ENCODE measurements at places on chromosomes 6 and 20.

- H3K27ac ChIP-seq, result no peak overlapping the region
- DNase-seq, result no peak
- peaks cover 48% of the 10 kb centered on the region for H3K36me3 ChIP-seq
- no peaks in the 10 kb centered on the region for H3K27me3 ChIP-seq
- H3K4me3 ChIP-seq, result no peak overlapping the region
Measured at GRCh38 chr6:57109880-57110279, 19.9 kb downstream of the ZNF451 start.

- H3K27ac ChIP-seq, result no peak overlapping the region
- H3K4me1 ChIP-seq, result peaks cover 1% of the 10 kb centered on the region
- peaks cover 10% of the 10 kb centered on the region for H3K27me3 ChIP-seq
Measured at GRCh38 chr6:148563066-148563465, 183.8 kb upstream of the UST start.

DNA sequence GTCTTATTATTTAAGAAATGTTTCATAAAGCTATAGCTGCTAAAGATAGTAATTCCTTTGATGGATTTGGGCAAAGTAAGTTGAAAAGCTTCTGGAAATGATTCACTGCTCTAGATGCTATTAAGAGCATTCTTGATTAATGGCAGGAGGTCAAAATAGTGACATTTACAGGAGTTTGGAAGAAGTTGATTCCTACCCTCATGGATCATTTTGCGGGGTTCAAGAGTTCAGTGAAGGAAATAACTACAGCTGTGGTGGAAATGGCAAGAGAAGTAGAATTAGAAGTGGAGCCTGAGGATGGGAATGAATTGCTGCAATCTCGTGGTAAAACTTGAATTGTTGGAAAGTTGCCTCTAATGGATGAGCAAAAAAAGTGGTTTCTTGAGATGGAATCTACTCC is 316.1 kb downstream of the UTRN start:
- no peak overlapping the region for H3K4me3 ChIP-seq
- DNase-seq, result no peak
- H3K27ac ChIP-seq, result no peak overlapping the region
- H3K36me3 ChIP-seq, result peaks cover 24% of the 10 kb centered on the region
- no peaks in the 10 kb centered on the region for H3K27me3 ChIP-seq
- H3K4me1 ChIP-seq, result peaks cover 20% of the 10 kb centered on the region

DNA sequence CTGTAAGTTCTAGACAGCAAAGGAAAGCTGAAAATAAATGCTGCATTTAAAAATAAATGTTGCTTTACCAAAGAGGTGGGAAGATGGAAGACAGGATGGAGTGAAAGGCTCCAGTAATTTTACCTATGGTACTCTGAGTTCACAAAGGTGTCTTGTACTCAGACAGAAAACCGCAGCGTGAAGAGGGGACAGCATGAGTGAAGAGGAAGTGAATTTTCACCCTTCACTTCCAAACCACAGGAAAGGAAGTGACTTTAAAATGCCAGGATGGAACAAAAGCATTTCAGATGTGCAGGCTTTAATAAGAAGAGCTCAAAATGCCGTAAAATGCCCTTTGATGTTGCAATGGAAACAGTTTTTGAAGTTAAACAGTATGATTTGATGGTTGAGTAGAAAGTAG is 91.2 kb upstream of the TINAG start:
- H3K36me3 ChIP-seq, result no peaks in the 10 kb centered on the region
- no peak for DNase-seq
- H3K27ac ChIP-seq, result no peak overlapping the region

GRCh38 chr6:118391086-118391485 is 157.0 kb upstream of the PLN start:
- peaks cover 4% of the 10 kb centered on the region for H3K4me1 ChIP-seq
- H3K27ac ChIP-seq, result no peak overlapping the region
- DNase-seq, result no peak
- H3K36me3 ChIP-seq, result peaks cover 20% of the 10 kb centered on the region
- H3K27me3 ChIP-seq, result no peaks in the 10 kb centered on the region

- H3K27me3 ChIP-seq, result no peaks in the 10 kb centered on the region
- H3K4me1 ChIP-seq, result no peaks in the 10 kb centered on the region
- H3K27ac ChIP-seq, result no peak overlapping the region
- no peak overlapping the region for H3K4me3 ChIP-seq
- H3K36me3 ChIP-seq, result peaks cover 49% of the 10 kb centered on the region
Measured at GRCh38 chr6:49430866-49431265, 32.2 kb downstream of the MMUT start.

DNA sequence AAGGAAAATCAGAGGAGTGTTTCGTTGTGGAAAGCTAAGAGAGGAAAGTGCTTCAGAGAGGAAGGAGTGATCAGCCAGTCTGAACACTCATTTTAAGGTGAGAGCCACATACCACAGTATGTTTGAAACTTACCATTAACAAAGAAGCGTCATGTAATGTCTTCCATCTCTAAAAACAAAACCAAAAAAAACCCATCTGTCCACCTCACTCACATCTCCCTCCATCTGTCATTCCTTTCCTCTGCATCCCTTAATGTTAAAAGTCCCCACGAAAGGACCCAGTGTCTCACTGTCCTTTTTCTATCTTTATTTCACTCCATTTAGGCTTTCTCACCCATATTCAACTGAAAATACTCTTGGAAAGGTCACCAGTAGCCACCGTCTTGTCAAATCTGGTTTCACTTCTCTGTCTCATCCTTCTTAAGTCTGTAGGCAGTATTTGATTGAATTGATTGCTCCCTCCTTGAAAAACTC is 59.4 kb upstream of the GNRH2 start:
- no peaks in the 10 kb centered on the region for H3K27me3 ChIP-seq
- H3K4me1 ChIP-seq, result peaks cover 11% of the 10 kb centered on the region
- H3K27ac ChIP-seq, result no peak overlapping the region
- no peaks in the 10 kb centered on the region for H3K36me3 ChIP-seq

DNA sequence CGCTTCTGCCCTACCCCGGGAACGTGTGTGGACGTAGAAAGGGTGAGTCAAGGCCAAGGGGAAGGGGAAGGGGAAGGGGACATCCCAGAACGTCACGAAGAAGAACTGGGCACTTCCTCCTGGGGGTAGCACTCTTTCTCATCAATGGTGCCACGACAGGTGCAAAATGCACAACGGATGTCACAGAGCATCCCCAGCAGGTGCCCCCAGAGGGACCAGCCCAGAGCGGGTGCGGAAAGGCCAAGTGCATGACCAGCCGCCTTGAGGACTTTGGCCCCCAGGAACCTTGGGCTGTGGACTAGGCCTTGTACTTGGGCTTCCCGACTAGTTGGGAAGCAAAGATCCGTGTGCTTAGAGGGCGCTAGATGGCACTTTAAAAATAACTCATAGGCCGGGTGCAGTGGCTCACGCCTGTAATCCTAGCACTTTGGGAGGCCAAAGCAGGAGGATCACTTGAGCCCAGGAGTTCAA is 12.1 kb upstream of the SRC start:
- H3K36me3 ChIP-seq, result no peaks in the 10 kb centered on the region
- no peaks in the 10 kb centered on the region for H3K27me3 ChIP-seq
- peaks cover 15% of the 10 kb centered on the region for H3K4me1 ChIP-seq
- no peak overlapping the region for H3K27ac ChIP-seq

DNA sequence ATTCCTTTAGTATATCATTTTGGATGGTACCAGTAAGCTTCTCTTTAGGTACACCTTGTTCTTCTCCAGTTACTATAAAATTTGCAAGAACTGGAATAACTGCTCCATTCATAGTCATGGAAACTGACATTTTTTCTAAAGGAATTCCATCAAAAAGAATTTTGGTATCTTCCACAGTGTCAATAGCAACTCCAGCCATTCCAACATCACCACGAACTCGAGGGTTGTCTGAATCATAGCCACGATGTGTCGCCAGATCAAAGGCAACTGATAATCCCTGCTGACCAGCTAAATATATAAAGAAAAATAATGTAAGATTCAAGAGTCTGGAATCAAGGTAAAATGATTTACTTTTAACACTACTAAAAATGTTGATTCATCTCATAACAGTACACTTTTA is 5.3 kb downstream of the MMUT start:
- no peak for DNase-seq
- no peaks in the 10 kb centered on the region for H3K27me3 ChIP-seq
- no peak overlapping the region for H3K27ac ChIP-seq
- H3K4me3 ChIP-seq, result no peak overlapping the region

- peaks cover 10% of the 10 kb centered on the region for H3K4me1 ChIP-seq
- DNase-seq, result no peak
- H3K27me3 ChIP-seq, result peaks cover 36% of the 10 kb centered on the region
Measured at GRCh38 chr20:49766979-49767521, 45.6 kb upstream of the SLC9A8 start.

GRCh38 chr20:37236462-37236861 is 25.2 kb downstream of the GHRH start:
- DNase-seq, result no peak
- H3K36me3 ChIP-seq, result peaks cover 9% of the 10 kb centered on the region
- peak overlapping the region; percentile 31 for H3K27ac ChIP-seq
- no peak overlapping the region for H3K4me3 ChIP-seq
- H3K4me1 ChIP-seq, result no peaks in the 10 kb centered on the region
- H3K27me3 ChIP-seq, result no peaks in the 10 kb centered on the region

DNA sequence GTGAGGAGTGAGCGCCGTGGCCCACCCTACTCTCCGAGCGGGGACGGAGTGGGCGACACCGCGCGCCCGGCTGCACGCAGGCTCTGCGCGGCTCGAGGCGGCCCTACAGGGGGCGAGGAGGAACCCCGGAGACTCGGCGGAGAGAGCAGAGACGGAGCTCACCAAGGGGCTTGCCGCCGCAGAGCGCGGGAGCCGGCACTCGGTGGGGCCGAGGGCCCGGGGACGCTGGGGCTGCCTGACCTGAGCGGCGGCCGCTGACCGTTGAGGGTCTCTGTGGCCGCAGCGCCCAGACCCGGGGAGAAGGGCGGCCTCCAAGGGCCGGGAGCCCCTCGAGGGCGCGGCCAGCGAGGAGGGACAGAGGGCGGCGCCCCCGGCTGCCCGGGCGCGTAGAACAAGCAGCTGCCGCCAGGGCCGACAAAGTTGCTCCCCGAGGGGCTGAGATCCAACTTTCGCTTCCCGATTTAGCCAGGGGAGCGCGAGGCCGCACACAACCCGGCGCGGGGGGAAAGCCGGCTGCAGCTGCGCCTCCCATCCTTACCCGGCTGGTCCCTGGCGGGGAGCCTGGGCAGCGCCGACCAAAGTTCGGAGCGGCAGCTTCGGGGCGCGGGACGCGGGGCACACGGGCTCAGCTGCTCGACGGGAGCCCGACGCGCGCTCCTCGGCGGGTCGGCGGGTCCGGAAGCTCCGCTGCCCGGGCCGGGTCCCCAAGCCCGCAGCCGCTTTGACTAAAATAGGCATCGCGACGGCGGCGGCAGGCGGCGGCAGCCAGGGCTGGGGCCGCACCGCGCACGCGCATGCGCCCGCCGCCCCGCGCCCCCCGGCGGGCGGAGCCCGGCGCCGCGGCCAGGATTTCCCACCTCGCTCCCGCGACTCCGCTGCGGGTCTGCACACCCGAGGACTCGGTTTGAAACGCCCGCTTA is 43.1 kb downstream of the POPDC3 start:
- DNase-seq, result no peak
- peaks cover 12% of the 10 kb centered on the region for H3K4me1 ChIP-seq
- no peaks in the 10 kb centered on the region for H3K36me3 ChIP-seq
- no peak overlapping the region for H3K27ac ChIP-seq
- H3K4me3 ChIP-seq, result peak overlapping the region; percentile 71

- H3K4me3 ChIP-seq, result no peak overlapping the region
- no peaks in the 10 kb centered on the region for H3K4me1 ChIP-seq
- H3K27me3 ChIP-seq, result peaks cover 42% of the 10 kb centered on the region
Measured at GRCh38 chr6:34110610-34111009, 35.3 kb downstream of the GRM4 start.

DNA sequence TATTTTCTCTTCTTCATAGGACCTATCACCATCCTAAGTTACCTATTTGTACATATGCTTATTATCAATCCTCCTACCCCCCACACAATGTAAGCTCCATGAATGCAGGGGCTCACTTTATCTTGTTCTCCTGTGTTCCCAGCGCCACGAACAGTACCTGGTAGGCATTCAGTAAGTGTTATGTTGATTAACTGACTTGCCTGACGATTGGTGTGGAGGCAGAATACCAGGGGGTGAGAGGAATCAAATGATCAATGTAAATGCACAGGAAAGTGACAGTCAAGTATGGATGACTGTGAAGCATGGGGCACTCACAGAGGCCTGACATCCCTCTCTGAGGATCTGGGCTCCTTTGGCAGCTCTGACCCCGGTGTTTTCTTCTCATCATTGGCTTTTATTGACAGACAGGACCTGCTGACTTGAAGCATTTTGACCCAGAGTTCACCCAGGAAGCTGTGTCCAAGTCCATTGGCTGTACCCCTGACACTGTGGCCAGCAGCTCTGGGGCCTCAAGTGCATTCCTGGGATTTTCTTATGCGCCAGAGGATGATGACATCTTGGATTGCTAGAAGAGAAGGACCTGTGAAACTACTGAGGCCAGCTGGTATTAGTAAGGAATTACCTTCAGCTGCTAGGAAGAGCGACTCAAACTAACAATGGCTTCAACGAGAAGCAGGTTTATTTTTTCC is 6.1 kb upstream of the IFT52 start:
- no peak overlapping the region for H3K4me3 ChIP-seq

DNA sequence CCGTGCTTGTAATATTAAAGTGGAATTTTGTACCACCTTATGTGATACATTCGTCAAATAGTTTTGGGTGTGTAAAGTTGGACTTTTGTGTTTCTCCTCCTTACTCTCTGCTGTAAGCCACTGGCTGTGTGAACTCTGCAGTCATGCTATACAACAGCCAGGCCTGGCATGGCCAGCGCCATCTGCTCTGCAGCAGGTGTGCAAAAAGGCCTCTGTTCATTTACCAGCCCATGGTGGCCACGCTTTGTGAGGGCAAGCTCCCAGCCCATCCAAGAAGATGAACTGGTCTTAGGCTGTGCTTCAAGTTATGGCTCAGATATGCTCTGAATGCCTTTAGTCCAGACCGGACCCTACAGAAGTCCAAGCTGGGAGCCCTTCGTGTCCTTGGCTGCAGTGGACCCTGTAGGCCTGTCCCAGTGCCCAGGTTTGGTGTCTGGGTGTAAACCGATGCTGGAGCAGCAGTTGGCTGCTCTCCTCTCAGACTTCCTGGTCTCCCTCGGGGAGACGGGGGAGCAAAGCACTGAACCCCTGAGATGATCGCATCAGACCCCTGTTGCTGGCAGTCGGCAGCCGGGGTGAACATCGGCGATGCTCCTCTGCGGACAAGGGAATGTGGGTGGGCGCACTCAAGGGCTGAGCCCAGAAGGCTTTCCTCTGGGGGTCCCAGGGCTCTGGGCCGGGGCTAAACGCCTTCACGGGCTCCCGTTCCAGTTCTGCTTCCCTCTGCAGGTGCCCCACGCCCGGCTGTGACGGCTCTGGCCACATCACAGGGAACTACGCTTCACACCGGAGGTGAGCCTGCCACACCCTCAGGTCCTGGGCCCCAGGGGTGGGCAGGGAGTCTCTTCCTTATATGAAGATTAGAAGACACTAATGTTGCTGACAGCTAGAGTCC is 28.6 kb upstream of the PCMTD2 start:
- no peak for DNase-seq
- H3K27me3 ChIP-seq, result peaks cover 6% of the 10 kb centered on the region
- peak overlapping the region; percentile 53 for H3K4me3 ChIP-seq
- H3K27ac ChIP-seq, result peak overlapping the region; percentile 34
- peaks cover 40% of the 10 kb centered on the region for H3K4me1 ChIP-seq

- no peak for DNase-seq
- H3K36me3 ChIP-seq, result no peaks in the 10 kb centered on the region
- no peaks in the 10 kb centered on the region for H3K4me1 ChIP-seq
Measured at GRCh38 chr6:77143659-77144447, 319.4 kb downstream of the HTR1B start.
